Psoas muscle (tissue), 8 donors: ENCODE measurements at places on chromosomes 3 and 15. TPM values are rescaled to one million over a fixed set of nuclear protein-coding genes. Genes with fewer than 3 reads are reported as not detected.

GRCh38 chr3:46027736-46028397 is 584 bp upstream of the XCR1 start:
- no peak overlapping the region for H3K27ac ChIP-seq
- H3K4me3 ChIP-seq, result no peak overlapping the region
- no peak for DNase-seq
- no peaks in the 10 kb centered on the region for H3K27me3 ChIP-seq

- no peaks in the 10 kb centered on the region for H3K4me1 ChIP-seq
- no peak overlapping the region for H3K27ac ChIP-seq
- no peaks in the 10 kb centered on the region for H3K27me3 ChIP-seq
- DNase-seq, result no peak
- H3K4me3 ChIP-seq, result no peak overlapping the region
- no peaks in the 10 kb centered on the region for H3K36me3 ChIP-seq
Observed at GRCh38 chr15:70347321-70348225, 249.9 kb upstream of the TLE3 start.

GPR156 gene
- not detected for total RNA-seq

FBXW12 gene
- total RNA-seq, result not detected

GRCh38 chr3:50575372-50575771 is 6.0 kb downstream of the HEMK1 start:
- peaks cover 60% of the 10 kb centered on the region for H3K36me3 ChIP-seq
- H3K4me1 ChIP-seq, result peaks cover 10% of the 10 kb centered on the region
- H3K27ac ChIP-seq, result no peak overlapping the region

- no peaks in the 10 kb centered on the region for H3K4me1 ChIP-seq
- no peaks in the 10 kb centered on the region for H3K36me3 ChIP-seq
- no peak for DNase-seq
- no peaks in the 10 kb centered on the region for H3K27me3 ChIP-seq
Observed at GRCh38 chr15:87604857-87605446, 651.6 kb downstream of the NTRK3 start.

STAC gene
- 1.5 TPM for total RNA-seq

IQCF5 gene
- total RNA-seq, result not detected

DNA sequence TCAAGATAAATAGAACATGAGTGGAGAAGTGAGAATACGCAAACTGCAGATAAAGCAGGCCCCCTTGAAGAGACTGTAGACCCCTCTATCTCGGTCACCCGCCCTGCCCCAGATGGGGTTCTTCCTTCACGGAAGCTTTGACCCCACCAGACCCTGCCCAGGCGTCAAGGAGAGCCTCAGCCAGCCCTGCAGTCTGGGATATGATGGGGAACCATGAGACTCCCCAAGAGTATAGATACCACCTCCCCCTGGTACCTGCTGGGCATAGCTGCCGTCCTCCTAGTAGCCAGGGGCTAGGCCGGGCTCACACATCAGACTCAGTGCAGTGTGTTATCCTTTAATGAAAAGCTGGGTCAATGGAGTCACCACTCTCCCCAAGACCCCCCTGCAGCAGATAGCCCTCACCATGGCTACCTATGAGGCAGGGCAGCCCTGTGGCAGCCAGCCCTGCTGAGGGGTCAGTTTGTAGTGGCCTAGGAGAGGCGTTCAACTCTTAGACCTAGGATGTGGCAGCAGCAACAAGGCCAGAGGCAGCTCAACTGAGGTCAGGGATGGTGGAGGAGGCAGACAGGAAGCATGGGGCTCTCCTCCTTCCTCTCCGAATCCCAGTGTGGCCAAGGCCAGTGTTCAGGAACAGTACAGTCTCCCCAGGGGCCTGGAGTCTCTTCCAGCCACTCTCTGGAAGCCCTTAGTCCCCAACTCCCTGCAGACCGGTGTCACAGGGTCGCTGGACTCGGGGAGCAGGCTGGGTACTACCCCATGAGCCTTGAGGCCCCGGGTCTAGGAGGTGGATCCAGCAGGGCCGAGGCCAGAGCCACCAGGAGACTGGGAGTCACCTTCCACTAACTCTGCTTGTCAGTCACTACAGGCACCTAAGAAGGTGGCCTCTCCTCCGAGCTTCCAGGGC is 26.1 kb downstream of the PLXNB1 start:
- H3K27me3 ChIP-seq, result no peaks in the 10 kb centered on the region
- DNase-seq, result no peak
- H3K4me3 ChIP-seq, result no peak overlapping the region
- no peaks in the 10 kb centered on the region for H3K36me3 ChIP-seq
- H3K4me1 ChIP-seq, result no peaks in the 10 kb centered on the region

DNA sequence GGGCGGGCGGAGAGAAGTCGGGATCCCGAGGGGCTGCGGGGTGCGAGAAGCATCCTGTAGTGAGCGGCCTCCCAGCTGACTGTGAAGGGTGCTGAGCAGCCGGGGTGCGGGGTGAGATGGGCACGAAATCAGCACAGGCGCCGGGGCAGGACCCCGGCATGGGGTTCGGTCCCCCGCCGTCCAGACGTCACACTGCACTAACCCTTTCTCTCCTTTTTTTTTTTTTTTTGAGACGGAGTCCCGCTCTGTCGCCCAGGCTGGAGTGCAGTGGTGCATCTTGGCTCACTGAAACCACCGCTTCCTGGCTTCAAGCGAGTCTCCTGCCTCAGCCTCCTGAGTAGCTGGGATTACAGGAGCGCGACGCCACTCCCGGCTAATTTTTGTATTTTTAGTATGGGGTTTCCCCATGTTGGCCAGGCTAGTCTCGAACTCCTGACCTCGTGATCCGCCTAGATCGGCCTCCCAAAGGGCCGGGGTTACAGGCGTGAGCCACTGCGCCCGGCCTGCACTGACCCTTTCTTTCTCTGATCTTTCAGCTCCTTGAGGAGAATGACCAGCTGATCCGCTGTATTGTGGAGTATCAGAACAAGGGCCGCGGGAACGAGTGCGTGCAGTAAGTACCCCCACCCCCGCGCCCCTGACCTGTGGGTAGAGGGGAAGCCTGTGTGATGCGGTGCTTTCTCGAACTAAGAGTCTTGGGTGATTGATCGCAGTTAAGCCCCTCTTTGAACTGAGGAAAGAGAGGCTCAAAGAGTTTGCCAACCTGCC is 513 bp downstream of the SS18L2 start:
- H3K4me1 ChIP-seq, result no peaks in the 10 kb centered on the region
- peak; percentile 13 for DNase-seq
- H3K27ac ChIP-seq, result peak overlapping the region; percentile 81
- peak overlapping the region; percentile 82 for H3K4me3 ChIP-seq
- H3K27me3 ChIP-seq, result no peaks in the 10 kb centered on the region
- H3K36me3 ChIP-seq, result no peaks in the 10 kb centered on the region

ACOX2 gene
- total RNA-seq, result 18.1 TPM

TMCO5A gene
- not detected for total RNA-seq

GRCh38 chr3:59308001-59308400 is 258.2 kb upstream of the CFAP20DC start:
- no peaks in the 10 kb centered on the region for H3K4me1 ChIP-seq
- H3K4me3 ChIP-seq, result no peak overlapping the region
- no peaks in the 10 kb centered on the region for H3K27me3 ChIP-seq
- no peaks in the 10 kb centered on the region for H3K36me3 ChIP-seq

DNA sequence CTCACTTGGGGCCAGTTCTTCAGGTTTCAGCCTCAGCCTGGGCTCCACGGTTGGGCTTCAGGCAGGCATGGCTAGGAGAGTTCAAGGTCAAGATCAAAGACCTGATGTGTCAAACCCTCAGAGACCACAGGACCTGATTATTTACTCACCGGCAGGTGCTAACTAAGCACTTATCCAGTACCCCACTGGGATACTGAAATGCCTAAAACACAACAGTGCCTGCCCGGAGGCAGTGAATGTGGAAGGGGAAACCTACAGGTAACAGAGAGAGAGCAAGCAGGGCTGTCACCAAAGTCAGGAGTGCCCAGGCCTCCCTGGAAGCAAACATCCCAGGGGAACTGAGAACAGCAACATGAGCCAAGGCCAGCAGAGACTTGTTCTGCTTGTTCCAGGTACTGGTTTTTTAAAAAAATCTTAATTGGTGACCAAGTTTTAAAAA is 6.7 kb downstream of the IDH2 start:
- no peak for DNase-seq
- peaks cover 54% of the 10 kb centered on the region for H3K4me1 ChIP-seq
- H3K27ac ChIP-seq, result peak overlapping the region; percentile 100
- no peaks in the 10 kb centered on the region for H3K36me3 ChIP-seq

GRCh38 chr3:188085584-188086560 is 68.1 kb upstream of the LPP start:
- H3K36me3 ChIP-seq, result no peaks in the 10 kb centered on the region
- H3K27ac ChIP-seq, result no peak overlapping the region
- no peak for DNase-seq

TMEM40 gene
- 1.5 TPM for total RNA-seq

GRCh38 chr3:38805765-38806386 is 10.1 kb downstream of the SCN10A start:
- H3K27me3 ChIP-seq, result no peaks in the 10 kb centered on the region
- H3K27ac ChIP-seq, result no peak overlapping the region
- DNase-seq, result no peak
- no peaks in the 10 kb centered on the region for H3K4me1 ChIP-seq

DNA sequence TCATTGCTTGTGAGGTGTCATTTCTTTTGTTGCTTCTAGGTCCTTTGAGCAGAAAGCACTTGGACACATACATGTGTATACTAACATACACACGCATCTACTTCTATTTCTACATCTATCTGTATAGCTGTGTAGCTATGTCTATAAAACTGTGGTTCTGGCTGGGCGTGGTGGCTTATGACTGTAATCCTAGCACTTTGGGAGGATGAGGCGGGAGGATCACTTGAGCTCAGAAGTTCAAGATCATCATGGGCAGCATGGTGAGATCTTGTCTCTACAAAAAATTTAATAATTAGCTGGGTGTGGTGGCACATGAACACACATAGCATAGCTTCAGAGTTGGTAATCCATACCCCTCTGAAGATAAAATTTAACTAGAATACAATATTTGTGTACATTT is 65.0 kb upstream of the MAGI1 start:
- no peaks in the 10 kb centered on the region for H3K27me3 ChIP-seq
- DNase-seq, result no peak
- no peaks in the 10 kb centered on the region for H3K4me1 ChIP-seq

DNASE1L3 gene
- total RNA-seq, result 1.4 TPM

GRCh38 chr15:29132735-29133181 is 136.9 kb downstream of the NSMCE3 start:
- H3K27me3 ChIP-seq, result peaks cover 2% of the 10 kb centered on the region
- no peak overlapping the region for H3K27ac ChIP-seq
- H3K4me3 ChIP-seq, result no peak overlapping the region
- peak; percentile 36 for DNase-seq
- no peaks in the 10 kb centered on the region for H3K4me1 ChIP-seq

DNA sequence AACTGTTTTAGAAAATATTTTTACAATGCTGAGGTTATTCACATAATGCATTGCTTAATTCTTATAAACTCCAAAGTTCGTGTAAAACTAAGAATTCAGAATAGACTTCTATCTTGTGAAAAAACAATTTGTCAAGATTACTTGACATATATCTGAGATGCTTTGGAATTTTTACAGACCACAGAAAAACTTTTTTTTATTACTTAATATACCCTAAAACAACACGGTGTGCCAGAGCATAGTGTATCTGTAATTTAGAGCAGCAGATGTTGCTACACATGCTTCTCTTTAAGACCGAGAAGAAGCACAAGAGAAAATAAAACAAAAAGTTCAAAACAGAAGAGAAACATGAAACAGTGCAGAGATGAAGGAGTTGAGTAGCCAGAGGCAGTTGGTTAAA is 26.4 kb downstream of the ASB7 start:
- no peaks in the 10 kb centered on the region for H3K27me3 ChIP-seq
- no peak for DNase-seq
- peaks cover 13% of the 10 kb centered on the region for H3K4me1 ChIP-seq
- no peaks in the 10 kb centered on the region for H3K36me3 ChIP-seq

LRRC31 gene
- total RNA-seq, result not detected

CAMKV gene
- not detected for total RNA-seq

FOXL2NB gene
- total RNA-seq, result not detected

- no peak for DNase-seq
- no peak overlapping the region for H3K4me3 ChIP-seq
- peaks cover 64% of the 10 kb centered on the region for H3K4me1 ChIP-seq
- peaks cover 63% of the 10 kb centered on the region for H3K36me3 ChIP-seq
- no peaks in the 10 kb centered on the region for H3K27me3 ChIP-seq
Observed at GRCh38 chr3:48711727-48712126, 5.3 kb downstream of the IP6K2 start.

DNA sequence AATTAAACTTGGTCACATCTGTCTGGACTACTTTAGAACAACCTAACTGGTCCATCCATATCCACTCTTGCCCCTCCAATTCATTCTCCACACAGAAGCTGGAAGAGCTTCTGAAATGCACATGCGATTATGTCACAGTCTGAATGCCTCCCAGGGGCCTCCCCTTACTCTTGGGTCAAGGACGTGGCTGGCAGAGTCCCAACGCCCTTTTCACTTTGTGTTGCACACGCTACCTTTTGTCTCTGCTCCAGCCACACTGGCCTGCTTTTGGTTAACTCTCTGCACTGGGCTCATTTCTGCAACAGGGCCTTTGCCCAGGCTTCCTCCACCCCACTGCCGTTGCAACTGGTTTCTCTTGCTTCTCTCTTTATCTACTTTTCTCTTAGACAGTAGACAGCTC is 245.2 kb downstream of the IL20RB start:
- no peaks in the 10 kb centered on the region for H3K4me1 ChIP-seq
- DNase-seq, result no peak
- no peaks in the 10 kb centered on the region for H3K36me3 ChIP-seq

DNA sequence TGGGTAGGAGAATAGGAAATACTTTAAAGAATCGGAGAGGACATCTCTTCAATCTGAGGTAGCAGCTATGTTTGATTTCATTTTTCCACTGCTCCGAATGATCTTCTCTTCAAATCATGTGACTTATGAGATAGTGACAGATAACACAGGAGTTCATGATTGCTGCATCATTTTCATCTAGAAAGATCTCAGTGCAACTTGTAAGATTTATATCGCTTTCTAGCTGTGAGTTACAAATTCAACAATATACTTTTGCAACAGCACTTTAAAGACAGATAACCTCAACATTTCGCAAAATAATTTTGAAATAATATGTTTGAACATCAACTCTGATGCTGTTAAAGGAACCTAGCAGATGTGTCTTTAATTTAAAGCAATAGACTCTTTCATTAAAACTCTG is 99.9 kb upstream of the CCDC80 start:
- H3K27me3 ChIP-seq, result no peaks in the 10 kb centered on the region
- no peak for DNase-seq
- H3K27ac ChIP-seq, result no peak overlapping the region

FAM81A gene
- total RNA-seq, result 0.32 TPM

DNA sequence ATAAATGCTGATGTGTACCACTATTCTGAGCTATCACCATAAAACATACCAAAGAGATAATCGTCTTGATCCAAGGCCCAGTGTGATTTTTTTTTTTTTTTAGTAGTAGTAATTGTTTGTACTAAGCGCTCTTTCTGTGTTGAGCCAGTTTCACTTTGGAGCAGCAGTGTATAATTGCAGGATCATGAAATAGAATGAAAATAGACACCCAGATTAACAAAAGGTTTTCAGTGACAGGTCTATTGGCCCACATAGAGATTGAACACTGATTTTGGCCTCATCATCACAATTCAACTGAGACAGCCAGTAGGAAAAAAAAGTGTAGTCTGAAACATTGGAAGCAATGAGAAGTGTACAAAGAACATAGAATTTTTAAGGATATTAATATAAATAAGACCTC is 749.8 kb downstream of the NAALADL2 start:
- H3K36me3 ChIP-seq, result no peaks in the 10 kb centered on the region
- no peaks in the 10 kb centered on the region for H3K27me3 ChIP-seq
- DNase-seq, result no peak
- H3K4me3 ChIP-seq, result no peak overlapping the region
- no peak overlapping the region for H3K27ac ChIP-seq

KBTBD8 gene
- total RNA-seq, result 3.2 TPM

TRAK1 gene
- 118 TPM for total RNA-seq

GRCh38 chr3:142604940-142605339 is 8.7 kb downstream of the PLS1 start:
- H3K4me1 ChIP-seq, result no peaks in the 10 kb centered on the region
- H3K4me3 ChIP-seq, result no peak overlapping the region
- H3K27me3 ChIP-seq, result no peaks in the 10 kb centered on the region
- no peak for DNase-seq
- H3K27ac ChIP-seq, result no peak overlapping the region
- H3K36me3 ChIP-seq, result no peaks in the 10 kb centered on the region
